T-helper 17 cell (primary cell): ENCODE measurements at places on chromosomes 1 and 21.

- no peak overlapping the region for H3K27ac ChIP-seq
- no peak overlapping the region for H3K4me3 ChIP-seq
- peaks cover 3% of the 10 kb centered on the region for H3K4me1 ChIP-seq
- peaks cover 61% of the 10 kb centered on the region for H3K27me3 ChIP-seq
These were observed 27.9 kb downstream of the EBNA1BP2 start for GRCh38 chr1:43144237-43144636.

DNA sequence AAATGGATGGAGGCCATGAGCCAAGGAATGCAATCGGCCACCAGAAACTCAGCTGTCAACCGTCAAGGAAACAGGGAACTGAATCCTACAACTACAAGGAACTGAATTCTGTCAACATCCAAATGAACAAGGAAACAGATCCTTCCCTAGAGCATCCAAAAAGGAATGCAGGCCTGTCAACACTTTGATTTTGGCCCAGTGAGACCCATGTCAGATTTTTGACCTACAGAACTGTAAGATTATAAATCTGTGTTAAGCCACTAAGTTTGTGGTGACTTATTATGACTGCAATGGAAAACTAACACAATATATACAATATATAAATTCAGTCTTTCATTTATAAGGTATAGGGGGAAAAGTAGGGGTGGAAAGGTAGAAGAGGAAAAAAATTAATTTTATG, 55.3 kb downstream of the SHCBP1L start:
- H3K36me3 ChIP-seq, result no peaks in the 10 kb centered on the region
- no peaks in the 10 kb centered on the region for H3K4me1 ChIP-seq
- DNase-seq, result no peak
- H3K4me3 ChIP-seq, result no peak overlapping the region
- no peaks in the 10 kb centered on the region for H3K27me3 ChIP-seq

DNA sequence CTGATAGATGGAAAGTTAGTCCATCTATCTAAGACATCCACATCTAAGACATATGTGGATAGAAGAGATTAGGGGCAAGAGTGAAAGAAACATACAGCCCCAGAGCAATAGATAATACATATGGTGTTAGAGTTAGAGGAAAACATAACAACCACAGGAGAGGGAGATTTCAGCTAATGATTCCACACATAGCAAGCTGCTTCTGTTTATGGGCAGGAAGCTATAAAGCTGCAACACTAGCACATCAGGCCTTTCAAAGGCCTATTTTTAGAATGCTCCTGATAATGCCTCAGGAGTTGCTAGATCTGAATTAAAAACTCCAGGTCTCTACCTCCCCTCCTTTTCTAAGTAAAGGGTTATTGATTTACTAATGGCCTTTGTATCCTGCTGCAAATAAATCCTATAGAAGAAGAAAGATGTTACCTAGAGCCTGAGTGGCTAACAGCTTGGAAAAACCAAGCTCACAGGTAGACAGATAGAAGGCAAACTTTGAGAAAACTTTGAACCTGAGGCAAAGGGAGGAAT, 36.1 kb downstream of the BRINP2 start:
- H3K4me1 ChIP-seq, result no peaks in the 10 kb centered on the region
- H3K27me3 ChIP-seq, result no peaks in the 10 kb centered on the region
- no peak overlapping the region for H3K4me3 ChIP-seq
- no peaks in the 10 kb centered on the region for H3K36me3 ChIP-seq

DNA sequence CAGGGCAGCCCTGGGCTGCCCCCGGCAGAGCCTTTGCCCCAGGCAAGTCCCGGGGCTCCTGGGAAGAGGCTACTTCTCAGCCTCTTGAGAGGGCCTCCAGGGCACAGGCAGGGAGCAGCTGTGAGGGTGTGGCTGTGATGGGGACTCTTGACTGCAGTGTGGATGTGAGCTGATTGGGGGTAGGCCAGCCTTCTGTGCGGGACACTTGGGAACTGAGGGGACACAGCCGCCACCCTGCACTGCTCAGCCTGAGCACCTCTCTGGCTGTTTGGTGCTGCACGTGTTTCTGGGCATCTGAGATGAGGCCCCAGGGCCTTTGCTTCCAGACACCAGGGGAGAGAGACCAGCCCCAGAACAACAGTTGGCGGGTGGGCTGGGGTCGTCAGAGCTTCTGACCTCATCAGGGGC, 62.1 kb downstream of the SKI start:
- DNase-seq, result no peak
- peaks cover 58% of the 10 kb centered on the region for H3K4me1 ChIP-seq
- peak overlapping the region; percentile 91 for H3K4me3 ChIP-seq
- H3K27me3 ChIP-seq, result no peaks in the 10 kb centered on the region
- H3K27ac ChIP-seq, result peak overlapping the region; percentile 96

DNA sequence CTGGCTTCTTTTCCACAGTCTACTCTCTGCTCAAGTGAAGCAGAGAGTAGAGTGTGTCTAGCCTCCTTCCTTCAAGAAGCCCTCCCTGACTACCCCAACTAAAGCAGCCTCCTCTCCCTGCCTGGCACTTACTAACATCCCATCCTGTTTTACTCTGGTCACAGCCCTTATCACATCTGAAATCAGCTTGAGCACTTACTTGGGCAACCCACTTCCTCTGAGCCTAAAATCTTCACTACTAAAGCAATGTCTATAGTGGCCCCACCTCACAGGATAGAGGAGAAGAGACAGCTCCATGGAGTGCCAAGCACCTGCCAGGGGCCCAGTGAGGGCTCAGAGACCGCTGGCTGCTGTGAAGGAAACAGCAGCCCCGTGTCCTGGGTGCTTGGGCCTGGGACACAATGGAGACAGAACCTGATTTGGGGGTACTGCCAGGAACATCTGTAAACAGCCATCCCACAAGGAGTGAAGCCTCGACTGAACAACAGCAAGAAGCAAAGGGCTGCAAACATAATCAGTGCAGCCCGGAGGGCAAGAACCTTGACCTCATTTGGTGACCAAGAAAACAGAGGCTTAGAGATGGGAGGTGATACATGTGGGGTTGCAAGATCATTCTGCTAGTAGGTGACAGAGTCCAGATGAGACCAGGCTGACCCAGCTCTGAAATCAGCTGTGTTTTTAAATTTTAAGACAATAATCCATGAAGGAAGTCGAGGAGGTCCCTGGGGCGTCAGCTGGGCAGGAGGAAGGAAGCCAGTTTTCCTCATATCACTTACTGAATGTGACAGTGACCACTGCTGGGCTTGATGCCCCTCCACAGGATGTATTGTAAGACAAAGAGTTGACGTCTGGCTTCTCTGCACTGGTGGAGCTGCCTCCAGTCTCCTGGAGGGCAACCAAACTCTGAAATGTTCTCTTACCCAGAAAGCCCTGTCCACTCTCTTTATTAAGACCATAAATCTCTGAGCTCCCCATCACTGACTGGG, 710.6 kb downstream of the MATN1 start:
- no peak overlapping the region for H3K27ac ChIP-seq
- peaks cover 6% of the 10 kb centered on the region for H3K4me1 ChIP-seq
- peaks cover 40% of the 10 kb centered on the region for H3K27me3 ChIP-seq

GRCh38 chr1:246703581-246703980, 20.6 kb upstream of the SCCPDH start:
- H3K36me3 ChIP-seq, result no peaks in the 10 kb centered on the region
- no peak overlapping the region for H3K4me3 ChIP-seq
- H3K4me1 ChIP-seq, result peaks cover 6% of the 10 kb centered on the region
- peaks cover 9% of the 10 kb centered on the region for H3K27me3 ChIP-seq

DNA sequence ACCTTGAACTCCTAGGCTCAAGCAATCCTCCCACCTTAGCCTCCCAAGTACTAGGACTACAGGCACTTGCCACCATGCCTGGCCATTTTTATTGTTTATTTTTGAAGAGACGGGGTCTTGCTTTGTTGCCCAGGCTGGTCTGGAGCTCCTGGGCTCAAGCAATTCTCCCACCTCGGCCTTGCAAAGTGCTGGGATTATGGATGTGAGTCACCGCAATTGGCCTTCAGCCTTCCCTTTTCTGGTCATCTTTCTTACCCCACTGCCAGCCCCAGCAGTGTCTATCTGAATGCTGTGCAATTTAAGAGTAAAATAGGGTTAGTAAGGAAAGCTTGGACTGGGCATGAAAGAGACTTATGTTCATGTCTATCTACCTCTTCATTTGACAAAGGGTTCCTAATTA, 6.1 kb upstream of the KLF17 start:
- H3K27ac ChIP-seq, result no peak overlapping the region
- no peaks in the 10 kb centered on the region for H3K36me3 ChIP-seq
- H3K4me3 ChIP-seq, result no peak overlapping the region

GRCh38 chr1:33342041-33342723, 21.3 kb upstream of the A3GALT2 start:
- peaks cover 29% of the 10 kb centered on the region for H3K4me1 ChIP-seq
- no peak overlapping the region for H3K4me3 ChIP-seq
- no peaks in the 10 kb centered on the region for H3K27me3 ChIP-seq
- no peak overlapping the region for H3K27ac ChIP-seq

GRCh38 chr1:203046984-203047630, 20.8 kb downstream of the PPFIA4 start:
- H3K27ac ChIP-seq, result peak overlapping the region; percentile 27
- no peak for DNase-seq
- peaks cover 54% of the 10 kb centered on the region for H3K27me3 ChIP-seq
- H3K36me3 ChIP-seq, result peaks cover 7% of the 10 kb centered on the region
- no peak overlapping the region for H3K4me3 ChIP-seq

DNA sequence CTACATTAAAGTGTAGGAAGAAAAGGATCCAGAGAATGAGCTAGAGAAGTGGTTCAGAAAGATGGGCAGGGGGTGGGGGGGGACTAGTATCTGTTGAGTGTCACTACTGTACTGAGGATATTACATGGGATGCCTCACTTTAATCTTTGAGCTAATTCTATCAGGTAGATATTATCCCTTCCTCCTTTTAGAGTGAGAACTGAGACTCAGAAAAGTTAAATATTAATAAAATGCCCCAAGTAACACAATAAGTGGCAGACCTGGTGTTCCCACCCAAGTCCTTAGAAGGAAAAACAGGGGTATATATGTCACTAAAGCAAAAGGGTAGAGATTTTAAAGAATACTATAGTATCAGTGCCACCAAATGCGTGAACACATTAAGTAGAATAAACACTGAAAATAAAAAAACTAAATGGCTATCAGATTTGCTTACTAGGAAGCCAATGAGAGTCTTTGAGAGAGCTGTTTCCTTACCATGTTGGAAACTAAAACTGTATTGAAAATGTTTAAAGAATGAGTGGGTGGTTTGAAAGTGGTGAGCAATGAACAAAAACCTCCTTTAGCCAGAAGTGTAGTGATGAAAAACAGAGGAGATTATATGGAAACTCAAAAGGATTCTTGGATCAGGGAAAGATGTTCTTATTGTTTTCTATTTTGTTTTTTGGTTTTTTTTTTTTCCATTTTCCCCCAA, 230.8 kb downstream of the BARHL2 start:
- H3K27me3 ChIP-seq, result no peaks in the 10 kb centered on the region
- no peaks in the 10 kb centered on the region for H3K4me1 ChIP-seq
- no peaks in the 10 kb centered on the region for H3K36me3 ChIP-seq
- H3K27ac ChIP-seq, result no peak overlapping the region
- DNase-seq, result no peak
- no peak overlapping the region for H3K4me3 ChIP-seq

GRCh38 chr1:162590101-162590500, 28.6 kb downstream of the UAP1 start:
- H3K4me3 ChIP-seq, result no peak overlapping the region
- H3K27me3 ChIP-seq, result no peaks in the 10 kb centered on the region
- DNase-seq, result no peak
- no peaks in the 10 kb centered on the region for H3K4me1 ChIP-seq
- no peak overlapping the region for H3K27ac ChIP-seq
- peaks cover 2% of the 10 kb centered on the region for H3K36me3 ChIP-seq

DNA sequence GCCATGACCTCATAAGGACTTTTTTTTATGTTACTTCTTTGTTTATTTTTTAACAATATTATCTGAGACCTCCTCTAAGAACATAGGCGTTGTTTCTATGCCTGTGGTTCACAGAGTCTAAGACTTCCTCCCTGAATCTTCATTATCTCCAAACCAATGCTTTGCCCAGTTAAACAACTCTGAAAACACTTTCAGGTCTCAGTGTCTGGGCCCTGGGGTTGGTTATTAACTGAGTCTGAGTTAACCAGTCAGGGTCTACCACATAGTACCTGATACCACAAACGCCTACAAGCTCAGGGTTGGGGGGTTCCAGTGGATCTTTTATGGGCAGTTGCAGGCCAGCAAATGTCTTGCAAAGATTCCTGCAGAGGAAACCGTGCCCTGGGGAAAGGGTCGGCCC, 138.2 kb downstream of the AJAP1 start:
- H3K4me1 ChIP-seq, result no peaks in the 10 kb centered on the region
- peaks cover 35% of the 10 kb centered on the region for H3K27me3 ChIP-seq
- H3K4me3 ChIP-seq, result no peak overlapping the region
- no peak overlapping the region for H3K27ac ChIP-seq
- no peaks in the 10 kb centered on the region for H3K36me3 ChIP-seq

- no peak for DNase-seq
- no peaks in the 10 kb centered on the region for H3K36me3 ChIP-seq
- H3K27me3 ChIP-seq, result no peaks in the 10 kb centered on the region
- no peak overlapping the region for H3K27ac ChIP-seq
- no peak overlapping the region for H3K4me3 ChIP-seq
These were observed 8.2 kb downstream of the MATN1 start for GRCh38 chr1:30715216-30715615.

- peaks cover 50% of the 10 kb centered on the region for H3K27me3 ChIP-seq
- DNase-seq, result no peak
- no peaks in the 10 kb centered on the region for H3K36me3 ChIP-seq
- H3K27ac ChIP-seq, result no peak overlapping the region
These were observed 3.1 kb downstream of the TNNI1 start for GRCh38 chr1:201418461-201418860.

DNA sequence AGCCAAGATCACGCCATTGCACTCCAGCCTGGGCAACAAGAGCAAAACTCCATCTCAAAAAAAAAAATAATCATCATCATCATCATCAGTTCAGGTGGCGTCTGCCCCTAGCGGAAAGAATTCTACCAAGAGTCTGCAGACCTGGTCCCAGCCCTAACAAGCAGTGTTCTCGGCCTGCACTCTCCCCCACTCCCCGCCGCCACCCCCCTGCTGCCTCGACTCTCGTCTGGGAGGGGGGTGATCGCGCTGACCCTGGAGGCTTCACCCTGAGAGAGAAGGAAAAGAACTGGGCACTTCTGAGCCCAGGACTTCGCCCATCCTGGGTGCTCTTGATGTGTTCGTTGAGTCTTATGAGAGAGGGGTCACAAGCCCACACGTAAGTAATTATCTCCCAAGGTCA, 160.1 kb upstream of the TMEM51 start:
- peaks cover 3% of the 10 kb centered on the region for H3K4me1 ChIP-seq
- H3K4me3 ChIP-seq, result no peak overlapping the region
- no peaks in the 10 kb centered on the region for H3K36me3 ChIP-seq
- H3K27ac ChIP-seq, result no peak overlapping the region
